Parietal lobe (tissue), 2 donors: ENCODE measurements at places on chromosomes 7 and 10. TPM values are rescaled to one million over a fixed set of nuclear protein-coding genes. Genes with fewer than 3 reads are reported as not detected.

CTTNBP2 gene
- 145 TPM for total RNA-seq

GRM3 gene
- total RNA-seq: 133 TPM

AKR1D1 gene
- total RNA-seq: not detected

TRIP6 gene
- 3.8 TPM for total RNA-seq

GPR158 gene
- total RNA-seq: 7.8 TPM

SRPK2 gene
- 293 TPM for total RNA-seq

UPK3B gene
- total RNA-seq: 0.63 TPM

LBX1 gene
- total RNA-seq: not detected

INA gene
- total RNA-seq: 199 TPM
